ENCODE measurements at places on chromosomes 1 and 21.

DNA sequence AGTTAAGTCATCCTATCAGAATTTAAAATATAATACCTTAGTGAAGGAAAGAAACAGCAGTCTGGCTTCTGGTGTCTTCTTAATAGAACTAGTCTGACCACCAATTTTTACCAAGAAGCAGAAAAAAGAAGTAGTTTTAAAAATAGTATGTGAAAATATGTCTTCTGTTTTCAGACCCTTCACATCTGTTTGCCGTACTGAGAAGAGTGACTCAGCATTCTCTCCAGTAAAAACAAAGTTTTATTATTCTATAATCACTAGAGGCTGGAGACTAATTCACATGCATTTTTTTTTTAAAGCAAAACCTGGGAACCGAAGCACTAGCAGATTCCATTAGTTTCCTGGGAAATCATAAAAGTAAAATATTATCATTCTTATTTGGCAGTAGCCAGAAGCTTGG is 163.8 kb downstream of the COL24A1 start:
- DNase-seq, result peak; percentile 63

DNA sequence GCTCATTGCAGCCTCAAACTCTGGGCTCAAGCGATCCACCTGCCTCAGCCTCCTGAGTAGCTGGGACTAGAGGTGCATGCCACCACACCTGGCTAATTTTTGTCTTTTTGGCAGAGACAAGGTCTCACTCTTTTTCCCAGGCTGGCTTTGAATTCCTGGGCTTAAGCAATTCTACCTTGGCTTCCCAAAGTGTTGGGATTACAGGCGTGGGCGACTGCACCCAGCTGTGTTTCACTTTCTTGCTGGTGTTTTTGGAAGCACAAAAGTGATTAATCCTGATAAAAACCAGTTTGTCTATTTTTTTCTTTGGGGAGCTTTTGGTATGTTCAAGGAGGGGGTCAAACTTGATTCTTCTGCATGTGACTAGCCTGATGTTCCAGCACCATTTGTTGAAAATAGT is 19.3 kb downstream of the RNF11 start:
- DNase-seq, result no peak

DNA sequence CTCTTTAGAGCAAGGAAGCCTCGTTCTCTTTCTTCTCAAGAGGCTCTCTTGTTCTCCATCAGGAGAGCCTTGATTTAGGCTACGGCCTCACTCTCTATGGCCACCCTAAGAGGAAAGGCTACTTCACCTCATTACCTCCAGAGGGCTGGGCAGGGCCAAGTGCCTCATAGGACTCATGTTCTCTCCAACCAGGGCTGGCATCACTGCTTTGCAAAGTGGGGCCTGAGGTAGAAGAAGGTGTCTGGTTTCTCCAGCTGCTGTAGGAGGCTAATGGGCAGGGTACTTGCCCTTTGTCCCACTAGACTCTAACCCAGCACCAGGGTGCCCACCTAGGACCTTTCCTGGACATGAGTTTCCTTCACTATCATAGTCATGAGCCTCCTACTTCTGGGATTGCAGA is 2.1 kb upstream of the ATXN7L2 start:
- no peak for DNase-seq

DNA sequence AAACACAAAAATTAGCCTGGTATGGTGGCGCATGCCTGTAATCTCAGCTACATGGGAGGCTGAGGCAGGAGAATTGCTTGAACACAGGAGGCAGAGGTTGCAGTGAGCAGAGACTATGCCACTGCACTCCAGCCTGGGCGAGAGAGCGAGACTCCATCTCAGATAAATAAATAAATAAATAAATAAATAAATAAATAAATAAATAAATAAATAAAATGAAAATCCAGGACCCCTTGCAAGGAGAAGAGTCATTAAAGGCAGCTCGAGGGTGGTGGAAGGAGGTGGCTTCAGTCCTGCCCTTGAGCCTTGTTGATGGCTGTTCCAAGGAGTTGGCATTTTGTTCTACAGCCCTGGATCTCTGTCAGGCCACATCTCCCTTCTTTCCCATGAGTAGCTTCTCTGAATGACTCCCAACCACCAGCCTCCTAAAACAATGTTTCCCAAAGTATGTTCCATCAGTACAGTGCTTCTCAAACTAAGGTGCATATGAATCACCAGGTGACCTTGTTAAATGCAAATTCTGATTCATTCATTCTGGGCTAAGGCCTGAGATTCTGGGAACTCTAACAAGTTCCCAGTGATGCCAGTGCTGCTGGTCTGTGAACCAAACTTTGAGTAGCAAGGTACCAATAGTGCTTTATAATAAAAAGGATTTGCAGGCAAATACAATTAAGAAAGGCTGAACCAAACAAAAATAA is 99.0 kb downstream of the KCNN3 start:
- no peak for DNase-seq

DNA sequence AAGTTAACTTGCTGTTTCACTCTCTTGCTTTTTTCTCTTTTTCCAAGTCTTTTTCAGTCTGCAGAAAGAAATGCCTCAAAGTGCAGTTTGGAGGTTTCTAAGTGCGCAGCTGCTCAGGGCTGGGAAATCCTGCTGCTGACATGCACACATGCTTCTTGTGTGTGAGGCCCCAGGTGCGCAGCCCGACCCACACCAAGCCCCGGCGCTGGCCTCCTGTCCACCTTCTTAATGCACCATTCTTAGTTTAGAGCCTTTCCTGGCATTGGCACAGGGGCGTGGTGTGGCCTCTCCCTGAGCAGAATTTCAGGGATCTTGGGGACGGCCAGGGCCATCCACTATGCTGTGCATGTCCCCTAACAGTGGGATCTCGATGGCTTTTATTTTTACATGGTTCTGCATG is 315.2 kb downstream of the CAMTA1 start:
- no peak for DNase-seq

GRCh38 chr21:27648560-27648959 is 681.7 kb upstream of the ADAMTS5 start:
- DNase-seq, result peak; percentile 84

DNA sequence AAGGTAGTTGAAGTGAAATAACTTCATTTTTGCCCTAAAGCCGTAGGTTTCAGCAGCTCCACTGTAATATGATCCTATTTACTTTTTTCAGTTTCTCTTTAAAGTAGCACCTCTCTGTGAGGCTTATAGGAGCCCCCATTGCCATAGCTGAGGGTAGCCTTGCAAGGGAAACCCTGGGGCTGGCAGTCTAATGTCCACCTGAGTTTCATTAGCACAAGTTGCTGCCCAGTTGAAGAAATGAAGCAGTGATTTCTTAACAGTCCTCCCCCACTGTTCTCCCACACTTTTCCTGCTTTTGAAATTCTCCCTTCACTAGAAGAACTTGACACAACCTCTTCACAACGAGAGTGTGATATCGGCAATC is 1.5 kb downstream of the HMCN1 start:
- peak; percentile 29 for DNase-seq

DNA sequence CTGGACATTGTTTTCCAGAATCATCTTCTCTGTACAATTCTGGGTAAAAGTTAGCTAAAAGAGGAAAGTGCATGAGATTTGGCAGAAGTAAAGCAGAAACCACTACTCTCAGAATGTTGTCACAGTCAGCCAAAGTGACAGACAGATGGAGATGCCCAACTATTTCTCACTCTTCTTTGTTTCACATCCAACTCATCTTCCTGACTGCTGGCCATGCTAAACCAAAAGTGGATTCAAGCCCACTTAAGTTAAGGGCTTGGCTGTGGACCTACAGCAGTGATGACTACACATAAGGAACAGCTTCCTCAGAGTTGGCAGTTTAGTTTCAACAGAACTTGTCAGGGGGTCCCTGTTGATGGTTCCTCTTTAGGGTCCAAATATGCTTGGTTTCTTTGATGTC is 730.2 kb downstream of the LRRIQ3 start:
- DNase-seq, result no peak

GRCh38 chr1:197314682-197315081 is 46.6 kb downstream of the CRB1 start:
- no peak for DNase-seq

DNA sequence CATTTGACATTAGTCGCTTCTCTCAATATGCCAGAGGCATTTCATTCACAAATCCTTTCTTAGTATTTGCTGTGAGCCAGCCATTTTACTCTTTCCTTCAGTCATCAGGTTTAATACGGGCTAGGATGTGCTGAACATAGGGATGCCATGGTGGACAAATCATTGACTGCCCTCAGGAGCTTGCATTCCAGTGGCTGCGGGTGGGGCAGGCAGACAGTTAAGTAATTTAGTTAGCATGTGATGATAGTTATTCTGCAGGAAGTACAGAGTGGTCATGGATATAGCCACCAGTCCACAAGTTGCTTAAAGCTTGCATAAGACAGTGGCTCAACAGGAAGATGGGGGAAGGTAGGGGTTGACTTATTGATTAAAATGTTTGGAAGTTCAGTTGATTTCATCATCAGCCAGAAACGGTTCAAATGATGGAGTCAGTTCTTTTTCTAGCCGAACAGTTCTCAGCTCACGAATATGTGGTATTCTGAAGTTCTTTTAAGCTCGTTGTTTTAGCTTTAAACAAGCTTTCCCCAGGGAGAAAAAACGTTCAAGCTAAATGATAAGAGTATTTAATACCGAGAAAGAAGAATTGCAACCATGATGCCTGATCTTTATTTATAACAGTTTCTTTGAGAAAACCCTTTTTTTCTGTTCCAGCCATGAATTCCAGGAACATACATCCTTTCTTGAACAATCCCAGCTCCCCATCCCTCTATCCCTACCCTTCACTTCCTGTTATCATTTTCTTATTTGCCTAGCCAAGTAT is 1.4 kb downstream of the SLC22A15 start:
- DNase-seq, result peak; percentile 98

DNA sequence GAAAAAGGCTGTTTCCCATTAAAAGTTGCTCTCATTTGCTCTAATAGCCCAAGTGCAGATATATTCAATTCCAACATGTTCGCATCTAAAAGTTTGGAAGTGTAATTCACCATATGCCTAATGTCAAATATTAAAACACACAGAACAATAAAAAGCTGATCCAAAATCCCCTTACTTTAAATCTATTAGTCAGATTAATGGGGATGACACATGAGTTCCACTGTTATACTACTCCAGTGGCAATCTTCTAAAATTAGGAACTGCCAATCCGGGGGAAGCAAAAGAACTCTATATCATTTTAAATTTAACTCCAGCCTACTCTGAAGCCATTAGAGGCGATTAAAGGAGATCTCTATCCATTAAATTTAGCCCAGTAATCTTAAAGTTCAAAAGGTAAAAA is 317.1 kb downstream of the NTNG1 start:
- DNase-seq, result no peak

GRCh38 chr1:119637710-119638109 is 10.4 kb downstream of the ZNF697 start:
- no peak for DNase-seq

DNA sequence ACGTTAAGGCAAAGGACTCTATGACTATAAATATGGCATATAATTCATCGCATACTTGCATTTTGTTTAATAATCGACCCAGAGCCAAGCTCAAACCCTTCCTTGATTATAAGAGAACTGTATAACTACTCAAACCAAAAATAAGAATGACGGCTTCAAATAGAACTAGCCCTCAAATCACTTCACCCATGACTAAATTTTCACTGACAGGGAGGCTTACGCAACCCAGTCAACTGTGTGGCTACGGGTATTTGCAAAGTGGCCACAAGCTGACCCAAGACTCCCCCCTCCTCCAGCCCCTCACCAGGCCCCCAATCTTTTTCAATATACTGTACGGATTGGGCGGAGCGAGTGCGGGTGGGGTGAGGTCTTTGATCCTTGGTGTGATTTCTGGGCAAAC is 268.3 kb downstream of the ASTN1 start:
- no peak for DNase-seq

- no peak for DNase-seq
These were observed 65.3 kb upstream of the MAN1A2 start for GRCh38 chr1:117301901-117302300.

GRCh38 chr1:33515607-33516006 is 43.2 kb downstream of the ZSCAN20 start:
- DNase-seq, result no peak

GRCh38 chr1:172902861-172903381 is 147.8 kb downstream of the TNFSF18 start:
- peak; percentile 95 for DNase-seq

- no peak for DNase-seq
These were observed 143.2 kb downstream of the HHIPL2 start for GRCh38 chr1:222404710-222405109.

GRCh38 chr21:37513383-37513782 is 146.8 kb downstream of the DYRK1A start:
- DNase-seq, result no peak

DNA sequence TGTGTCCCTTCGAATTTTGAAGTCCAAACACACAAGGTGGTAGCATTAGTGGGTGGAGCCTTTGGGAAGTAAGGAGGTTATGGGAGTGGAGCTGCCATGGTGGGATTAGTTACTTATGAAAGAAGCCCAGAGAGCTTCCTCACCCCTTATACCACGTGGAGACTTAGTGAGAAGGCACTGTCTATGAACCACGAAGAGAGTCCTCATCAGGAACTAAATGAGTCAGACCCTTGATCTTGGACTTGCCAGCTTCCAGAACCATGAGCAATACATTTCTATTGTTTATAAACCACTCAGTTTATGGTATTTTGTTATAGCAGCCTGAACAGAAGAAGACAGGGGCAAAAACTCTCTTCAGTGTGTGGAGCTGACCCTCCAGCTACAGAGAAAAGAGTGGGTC is 259.3 kb upstream of the AJAP1 start:
- no peak for DNase-seq

DNA sequence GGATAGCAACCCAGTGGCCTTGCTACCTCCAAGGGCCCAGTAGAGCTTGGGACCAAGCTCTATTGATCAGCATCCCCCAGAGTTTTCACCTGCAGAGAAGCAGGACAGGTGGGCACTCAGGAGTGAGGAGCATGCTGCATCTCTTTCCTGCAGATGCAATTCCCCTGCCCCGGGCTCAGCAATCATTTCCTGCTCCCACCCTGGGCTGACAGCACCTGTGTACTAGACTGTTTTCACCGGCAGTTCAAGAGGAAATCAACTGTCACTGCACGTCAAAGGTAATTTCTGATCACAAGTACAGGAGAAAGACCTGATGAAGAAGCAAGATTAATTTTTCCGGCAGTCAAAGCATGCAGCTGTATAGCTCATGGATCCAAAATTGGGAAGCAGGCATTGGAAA is 8.8 kb upstream of the NT5C1A start:
- no peak for DNase-seq

DNA sequence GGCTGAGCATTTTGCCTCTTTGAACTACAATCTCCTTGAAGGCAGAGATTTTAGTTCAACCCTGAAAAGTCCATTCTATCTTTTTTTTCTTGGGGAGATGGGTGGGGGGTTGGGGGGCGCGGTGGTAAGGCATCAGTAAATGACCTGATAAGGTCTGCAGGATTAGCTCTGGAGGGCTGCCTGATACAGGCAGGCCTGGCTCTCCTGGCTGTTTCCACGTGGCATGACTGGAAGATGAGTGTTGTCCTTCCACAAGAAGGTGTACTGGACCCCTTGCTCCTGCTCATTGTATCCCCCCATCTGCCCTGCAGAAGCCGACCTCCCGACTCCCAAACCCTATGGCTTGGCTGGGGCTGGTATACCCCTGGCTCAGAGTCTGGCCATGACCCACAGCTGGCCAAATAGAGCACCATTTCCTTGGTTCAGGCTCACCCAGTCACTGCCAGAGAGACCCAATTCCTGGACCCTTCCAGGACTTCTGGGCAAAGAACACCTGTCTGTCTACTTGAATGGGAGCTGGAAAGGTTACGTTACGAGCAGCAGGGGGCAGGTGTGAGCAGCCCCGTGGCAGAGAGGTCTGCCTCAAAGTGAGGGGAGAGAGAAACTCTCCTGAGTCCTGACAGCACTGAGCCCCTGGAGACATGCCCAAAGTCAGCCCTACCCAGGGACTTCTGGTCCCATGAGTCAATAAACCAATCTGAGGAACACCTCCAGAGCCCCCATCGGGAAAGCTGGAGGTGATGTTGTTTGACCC is 17.0 kb downstream of the DHRS3 start:
- no peak for DNase-seq

- peak; percentile 22 for DNase-seq
These were observed 14.7 kb downstream of the PROX1 start for GRCh38 chr1:214002472-214002871.
